Activated T-cell treated with anti-CD3 and anti-CD28 coated beads, Interleukin-2, amount 50 U/mL, for 1 hour (primary cell): ENCODE measurements at places on chromosomes 11 and 22.

DNA sequence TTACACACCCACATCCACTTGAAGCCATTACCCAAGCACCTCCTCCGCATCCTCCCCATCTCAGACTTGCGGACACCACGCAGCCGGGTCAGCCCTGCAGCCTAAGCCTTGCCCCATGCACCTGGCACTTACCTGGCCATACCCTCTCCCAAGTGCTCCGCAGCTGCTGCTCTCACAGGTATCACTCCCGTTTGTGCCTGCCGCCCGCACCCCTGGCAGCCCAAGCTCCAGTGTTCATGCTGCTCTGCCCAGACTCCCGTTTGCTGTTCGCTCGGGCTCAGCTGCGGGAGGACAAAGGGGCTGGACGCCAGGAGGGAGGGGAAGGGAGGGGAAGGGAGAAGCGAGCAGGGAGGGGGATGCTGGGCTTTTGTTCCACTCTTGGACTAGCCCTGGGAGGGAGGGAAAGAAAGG lies at the start of gene KLHL35:
KLHL35 (minus strand) TSS at position 293 of the 411 bp plus-strand sequence. CDS start 2,574 bp downstream, outside the sequence.
- no peak for DNase-seq

DNA sequence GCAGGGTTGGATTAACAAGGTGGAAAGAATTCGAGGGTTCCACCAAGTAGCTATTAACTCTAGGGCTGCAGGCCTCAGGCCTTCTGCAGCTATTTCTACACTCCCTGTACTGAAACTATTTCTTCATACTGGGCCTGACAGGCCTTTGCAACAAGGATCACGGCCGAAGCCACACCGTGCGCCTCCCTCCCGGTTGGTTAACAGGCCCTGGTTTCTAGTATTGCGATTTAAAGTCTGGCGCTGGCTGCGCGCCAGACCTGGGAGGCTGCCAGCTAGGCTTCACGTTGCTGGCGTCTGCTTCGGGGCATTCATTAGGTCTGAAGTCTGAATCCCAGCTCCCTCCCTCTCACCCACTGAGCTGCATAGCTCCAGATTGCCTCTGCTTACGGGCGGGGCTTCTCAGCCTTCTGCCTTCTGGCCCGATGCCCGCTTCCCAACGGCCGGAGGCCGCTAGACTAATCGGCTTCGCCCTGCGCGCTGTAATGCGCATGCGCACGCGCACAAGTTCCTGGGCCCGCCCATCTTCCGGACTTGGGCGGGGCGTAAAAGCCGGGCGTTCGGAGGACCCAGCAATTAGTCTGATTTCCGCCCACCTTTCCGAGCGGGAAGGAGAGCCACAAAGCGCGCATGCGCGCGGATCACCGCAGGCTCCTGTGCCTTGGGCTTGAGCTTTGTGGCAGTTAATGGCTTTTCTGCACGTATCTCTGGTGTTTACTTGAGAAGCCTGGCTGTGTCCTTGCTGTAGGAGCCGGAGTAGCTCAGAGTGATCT lies 1.6 kb downstream of the LDHA start:
- DNase-seq, result peak; percentile 98

GRCh38 chr22:19291580-19292457 lies at the start of gene CLTCL1:
CLTCL1 (minus strand) TSS chr22:19291719; CDS start chr22:19291641, 78 bp downstream.
- peak; percentile 74 for DNase-seq

DNA sequence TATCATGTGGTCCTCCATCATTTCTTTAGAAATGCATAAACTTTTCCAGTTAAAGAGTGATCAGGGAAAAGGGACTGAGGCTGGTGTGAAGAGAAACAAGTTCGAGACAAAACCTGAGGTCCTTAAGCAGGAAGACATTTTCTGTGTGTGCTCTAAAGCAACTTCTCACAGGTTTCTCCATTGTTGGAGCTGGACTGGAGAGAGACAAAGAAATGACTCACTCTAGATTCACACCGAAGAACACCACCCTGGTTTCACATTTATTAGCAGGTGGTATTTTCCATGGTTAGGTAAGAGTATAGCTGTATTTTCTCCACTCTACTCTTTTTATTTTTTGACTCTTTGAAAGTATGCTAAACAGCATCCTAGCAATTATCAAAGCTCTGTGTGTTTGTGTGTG lies 736.4 kb downstream of the KCNA4 start:
- no peak for DNase-seq

DNA sequence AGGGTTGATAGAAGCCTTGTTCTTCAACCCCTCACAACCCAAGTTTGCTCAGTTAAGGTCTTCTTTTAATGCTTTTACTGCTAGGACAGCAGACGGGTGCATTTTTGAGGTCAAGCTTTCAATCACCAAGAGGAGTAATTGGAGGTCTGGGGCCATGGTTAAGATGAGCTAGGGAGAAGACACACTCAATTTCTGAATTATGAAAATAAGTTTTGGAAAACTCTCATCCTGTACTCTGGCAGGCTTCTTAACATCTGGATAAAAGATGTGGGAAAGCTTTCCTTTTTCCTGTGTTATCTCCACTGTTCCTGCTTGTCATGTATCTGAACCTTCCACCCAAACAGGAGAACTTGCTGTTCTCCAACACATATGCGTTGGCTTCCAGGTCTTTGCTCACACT lies 9.7 kb downstream of the ABTB2 start:
- no peak for DNase-seq

GRCh38 chr11:64107303-64107702 lies 58.6 kb downstream of the MACROD1 start:
- no peak for DNase-seq

GRCh38 chr11:120824242-120824641 lies 199.7 kb upstream of the TBCEL start:
- no peak for DNase-seq

DNA sequence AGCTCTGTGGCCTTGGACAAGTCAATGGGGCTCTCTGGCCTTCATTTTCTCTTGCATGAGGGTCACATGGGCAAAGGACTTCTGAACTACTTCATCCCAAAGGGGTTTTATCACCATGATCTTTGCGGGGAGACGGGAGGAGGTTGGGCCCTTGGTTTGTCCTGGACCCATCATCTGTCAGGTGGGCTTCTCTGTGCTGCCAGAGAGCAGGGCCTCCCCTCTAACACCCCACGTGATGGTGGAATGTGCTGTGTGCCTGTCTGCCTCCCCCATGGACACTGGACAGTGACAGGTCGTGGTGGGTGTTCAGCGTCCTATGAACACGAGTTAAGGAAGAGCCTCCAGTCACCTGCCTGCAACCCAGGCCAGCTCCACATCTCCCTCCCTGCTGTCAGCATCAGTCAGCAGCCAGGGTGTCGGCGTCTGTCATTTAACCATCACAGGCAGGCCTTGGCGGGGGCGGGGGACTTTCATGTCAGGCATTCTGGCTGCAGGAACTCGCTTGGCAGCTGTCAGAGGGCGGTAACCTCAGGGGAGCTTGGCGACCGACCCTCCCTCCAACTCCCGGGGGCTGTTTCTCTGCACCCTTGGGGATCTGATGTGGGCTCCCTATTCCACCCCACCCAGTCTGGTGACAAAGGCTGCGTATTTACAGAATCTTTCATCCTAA lies 2.6 kb upstream of the SUN2 start:
- DNase-seq, result peak; percentile 78

DNA sequence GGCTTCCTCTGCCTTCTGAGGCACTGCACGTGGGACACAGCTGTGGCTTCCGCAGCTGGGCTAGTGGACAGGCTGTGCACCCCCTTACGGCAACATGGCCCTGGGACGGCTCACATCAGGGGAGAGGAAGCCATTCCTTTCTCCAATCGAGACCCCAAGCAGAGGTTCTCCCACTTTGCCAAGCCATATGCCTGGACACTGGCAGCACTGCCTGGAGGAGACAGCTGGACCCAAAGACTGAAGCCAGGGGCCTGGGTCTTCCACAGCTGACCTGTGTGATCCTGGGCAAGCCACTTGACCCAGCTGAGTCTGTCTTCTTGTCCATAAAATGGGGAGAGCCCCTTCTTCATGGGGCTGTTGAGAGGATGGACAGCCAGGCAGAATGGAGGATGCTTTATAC lies 65.4 kb downstream of the SHISAL1 start:
- DNase-seq, result no peak

DNA sequence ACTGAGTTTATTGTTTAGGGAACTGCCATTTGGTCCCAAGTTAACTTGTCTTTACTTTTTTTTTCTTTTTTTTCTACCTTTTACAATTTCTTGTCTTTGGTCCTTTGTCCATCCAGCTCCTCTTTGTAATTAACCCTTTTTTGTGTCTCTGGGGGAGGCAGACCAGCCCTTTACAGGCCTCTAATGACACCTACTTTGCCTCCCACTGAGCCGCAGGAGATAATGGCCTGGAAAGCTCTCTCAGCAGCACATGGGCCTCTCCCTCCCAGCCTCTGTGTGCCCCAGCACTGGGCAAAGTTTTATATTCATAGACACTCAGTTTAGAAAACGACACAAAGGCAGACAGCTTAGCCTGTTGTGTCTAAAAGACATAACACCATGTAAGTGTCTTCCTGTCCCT lies 480.4 kb downstream of the SOX6 start:
- no peak for DNase-seq

DNA sequence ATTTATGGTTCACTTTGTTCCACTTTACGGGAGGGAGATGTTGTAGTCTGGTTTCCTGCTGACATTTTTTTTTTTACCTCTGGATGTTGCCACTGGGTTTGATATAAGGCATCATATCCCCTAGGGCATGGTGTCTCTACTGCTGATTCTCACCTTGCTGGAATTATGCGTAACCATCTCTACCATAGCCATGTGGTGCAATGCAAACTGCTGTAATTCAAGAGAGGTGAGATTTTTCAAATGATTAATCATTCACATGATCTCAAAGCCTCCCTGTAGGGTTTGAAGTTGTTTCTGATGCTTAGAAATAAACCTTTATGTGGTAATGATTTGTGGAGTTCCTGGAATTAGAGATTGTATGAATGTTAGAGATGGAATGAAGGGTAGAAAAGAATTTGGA lies 13.0 kb downstream of the MS4A3 start:
- DNase-seq, result no peak

- DNase-seq, result no peak
These were observed 7.6 kb downstream of the LRRC10B start for GRCh38 chr11:61516191-61516590.

GRCh38 chr11:111735262-111736116 lies 30.7 kb downstream of the PPP2R1B start:
- DNase-seq, result no peak

GRCh38 chr11:41579546-41579945 lies 120.1 kb upstream of the LRRC4C start:
- DNase-seq, result no peak

DNA sequence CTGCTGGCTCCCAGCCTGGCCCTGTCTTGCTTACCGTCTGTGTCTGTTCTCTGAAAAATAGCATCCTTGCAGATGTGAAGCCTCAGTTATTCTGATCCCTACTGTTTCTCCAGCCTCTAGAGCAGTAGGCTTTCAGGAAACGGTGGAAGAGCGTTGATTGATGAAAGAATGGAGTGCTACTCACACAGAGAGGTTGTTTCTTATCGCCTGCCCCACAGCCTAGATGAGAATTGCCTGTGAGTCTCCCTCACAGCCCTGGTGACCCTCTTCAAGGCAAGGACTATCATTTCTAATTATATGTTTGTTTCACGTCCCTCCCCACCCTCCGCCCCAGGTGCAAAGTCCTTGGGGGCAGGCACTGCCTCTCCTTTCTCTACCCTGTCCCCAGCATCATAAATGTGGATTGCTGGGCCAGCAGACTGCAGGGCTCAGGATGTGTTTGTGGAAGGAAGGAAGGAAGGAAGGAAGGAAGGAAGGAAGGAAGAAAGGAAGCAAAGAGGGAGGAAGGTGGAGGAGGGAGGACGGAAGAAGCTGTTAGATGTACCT lies 575.3 kb upstream of the B3GAT1 start:
- DNase-seq, result no peak

- no peak for DNase-seq
These were observed 33.7 kb upstream of the MPPED1 start for GRCh38 chr22:43377896-43378704.

- DNase-seq, result no peak
These were observed 474.2 kb upstream of the KIRREL3 start for GRCh38 chr11:127474766-127475165.

DNA sequence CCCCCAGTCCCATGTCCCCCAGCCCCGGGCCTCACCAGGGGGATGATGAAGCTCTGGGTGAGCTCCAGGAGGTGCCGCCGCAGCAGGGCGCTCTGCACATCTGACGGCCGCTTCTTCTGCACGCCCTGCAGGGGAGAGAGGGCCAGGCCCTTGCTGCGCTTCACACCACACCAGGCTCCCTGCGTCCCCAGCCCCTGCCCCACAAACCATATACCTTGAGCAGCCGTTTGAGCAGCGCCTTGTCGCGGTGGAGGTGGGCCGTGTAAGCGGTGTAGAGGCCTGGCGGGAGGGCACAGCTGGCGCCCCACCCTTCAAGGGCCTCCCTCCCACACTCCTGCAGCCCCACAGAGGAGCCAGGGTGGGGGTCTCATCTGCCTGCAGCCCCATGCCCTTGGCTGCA lies 6.2 kb upstream of the PLXNB2 start:
- no peak for DNase-seq

DNA sequence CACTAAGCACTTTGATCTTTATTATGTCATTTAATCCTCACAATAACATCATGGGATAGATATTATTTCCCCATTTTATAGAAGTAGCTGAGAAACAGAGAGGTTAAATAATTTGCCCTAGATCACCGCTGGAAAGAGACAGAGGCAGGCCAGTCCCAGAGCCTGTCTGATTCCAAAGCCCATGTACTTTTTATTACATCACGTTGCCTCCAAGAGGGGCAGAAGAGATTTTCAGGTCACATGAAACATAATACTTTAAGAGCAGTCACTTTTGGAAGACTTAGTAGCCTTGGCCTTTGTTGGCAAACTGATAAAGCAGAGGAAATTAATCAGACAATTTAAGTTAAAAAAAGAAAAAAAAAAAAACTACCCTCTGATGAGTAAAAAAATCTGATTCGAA lies 200.2 kb upstream of the ARHGAP20 start:
- no peak for DNase-seq

GRCh38 chr22:21984793-21985192 lies 2.2 kb upstream of the TOP3B start:
- no peak for DNase-seq

DNA sequence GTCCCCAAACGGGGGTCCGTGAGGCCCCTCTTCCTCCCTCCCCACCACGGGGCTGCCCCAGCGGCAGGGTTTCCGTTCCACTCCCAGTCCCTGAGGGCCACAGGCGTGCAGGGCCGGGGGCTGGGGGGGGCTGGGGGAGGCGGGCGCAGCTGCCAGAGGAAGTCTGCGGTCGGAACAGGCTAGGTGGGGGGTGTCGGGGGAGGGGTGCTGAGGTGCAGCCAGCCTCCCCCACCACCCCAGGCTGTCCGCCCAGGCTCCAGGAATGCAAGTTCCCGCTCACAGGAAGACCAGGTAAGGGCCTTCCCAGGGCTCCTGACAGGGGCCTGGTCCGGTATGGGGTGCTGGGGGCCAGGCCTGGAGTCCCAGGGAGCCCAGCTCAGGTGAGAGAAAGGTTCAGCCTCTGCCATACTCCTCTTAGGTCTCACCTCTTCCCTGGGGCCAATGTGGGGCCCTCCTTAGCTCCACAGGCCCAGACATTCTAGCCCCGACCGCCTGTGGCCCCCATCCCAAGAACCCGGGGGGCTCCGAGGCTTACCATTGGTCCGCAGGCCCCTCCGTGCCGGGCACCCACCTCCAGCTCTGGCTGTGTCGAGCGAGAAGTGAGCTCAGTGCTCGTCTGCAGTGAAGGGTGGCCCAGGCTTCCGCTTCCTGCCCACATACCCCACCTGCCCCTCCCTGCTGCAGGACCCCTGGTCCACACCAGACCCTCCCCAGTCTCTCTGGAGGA lies at the start of gene PTPRCAP:
PTPRCAP (minus strand) TSS at position 601 of the 727 bp plus-strand sequence; CDS start at position 538, 63 bp downstream.
- peak; percentile 79 for DNase-seq

GRCh38 chr22:48743601-48744282 lies 1083.9 kb downstream of the BRD1 start:
- DNase-seq, result no peak

GRCh38 chr22:46031066-46031465 lies 54.1 kb upstream of the WNT7B start:
- no peak for DNase-seq

GRCh38 chr11:65712633-65713076 lies 603 bp downstream of the KAT5 start:
- no peak for DNase-seq

GRCh38 chr22:46450931-46451561 lies 86.4 kb downstream of the CELSR1 start:
- no peak for DNase-seq
